T-cell (primary cell): ENCODE measurements at places on chromosomes 4 and X. TPM values are rescaled to one million over a fixed set of nuclear protein-coding genes. Genes with fewer than 3 reads are reported as not detected.
A peak's percentile ranks its signal among the peaks of the same experiment; 100 is the strongest.

FAT4 gene
- total RNA-seq: 0.02 TPM

IL1RAPL2 gene
- not detected for total RNA-seq

FABP2 gene
- total RNA-seq: not detected

ASB12 gene
- total RNA-seq: not detected

CT45A3 gene
- not detected for total RNA-seq

DNA sequence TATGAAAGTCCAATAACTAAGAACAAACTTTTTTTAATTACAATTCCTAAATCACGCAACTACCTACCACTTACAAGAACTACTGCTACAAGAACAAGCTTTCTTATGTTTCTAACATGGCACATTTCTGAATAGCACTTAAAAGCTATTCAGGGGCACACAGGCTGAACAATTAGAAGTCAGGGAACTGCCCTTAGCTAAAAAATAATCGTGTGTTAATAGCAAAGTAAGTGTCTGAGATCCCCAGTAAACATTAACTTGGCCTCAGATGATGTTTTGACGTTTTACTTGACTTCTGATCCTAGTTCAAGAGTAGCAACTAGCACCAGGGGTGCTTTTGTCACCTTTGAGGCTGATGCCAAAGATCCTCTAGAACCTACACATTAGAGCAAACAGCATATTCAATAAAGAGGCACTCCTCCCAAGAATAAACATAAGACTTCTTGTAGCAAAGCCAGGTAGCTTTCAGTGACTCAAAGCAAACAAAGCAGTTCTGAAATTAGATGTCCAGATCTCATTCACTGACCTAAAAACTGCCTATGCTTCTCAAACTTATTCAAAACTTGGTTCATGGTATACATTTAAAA lies 16.2 kb downstream of the SPOCK3 start:
- no peak for DNase-seq
- H3K4me3 ChIP-seq: no peak overlapping the region
- H3K27me3 ChIP-seq: no peaks in the 10 kb centered on the region
- H3K36me3 ChIP-seq: no peaks in the 10 kb centered on the region
- H3K4me1 ChIP-seq: no peaks in the 10 kb centered on the region

GRCh38 chr4:140242357-140243277 lies 88.6 kb upstream of the MAML3 start:
- H3K27ac ChIP-seq: no peak overlapping the region
- no peak overlapping the region for H3K4me3 ChIP-seq
- DNase-seq: no peak
- H3K27me3 ChIP-seq: peaks cover 13% of the 10 kb centered on the region
- peaks cover 13% of the 10 kb centered on the region for H3K4me1 ChIP-seq

DNA sequence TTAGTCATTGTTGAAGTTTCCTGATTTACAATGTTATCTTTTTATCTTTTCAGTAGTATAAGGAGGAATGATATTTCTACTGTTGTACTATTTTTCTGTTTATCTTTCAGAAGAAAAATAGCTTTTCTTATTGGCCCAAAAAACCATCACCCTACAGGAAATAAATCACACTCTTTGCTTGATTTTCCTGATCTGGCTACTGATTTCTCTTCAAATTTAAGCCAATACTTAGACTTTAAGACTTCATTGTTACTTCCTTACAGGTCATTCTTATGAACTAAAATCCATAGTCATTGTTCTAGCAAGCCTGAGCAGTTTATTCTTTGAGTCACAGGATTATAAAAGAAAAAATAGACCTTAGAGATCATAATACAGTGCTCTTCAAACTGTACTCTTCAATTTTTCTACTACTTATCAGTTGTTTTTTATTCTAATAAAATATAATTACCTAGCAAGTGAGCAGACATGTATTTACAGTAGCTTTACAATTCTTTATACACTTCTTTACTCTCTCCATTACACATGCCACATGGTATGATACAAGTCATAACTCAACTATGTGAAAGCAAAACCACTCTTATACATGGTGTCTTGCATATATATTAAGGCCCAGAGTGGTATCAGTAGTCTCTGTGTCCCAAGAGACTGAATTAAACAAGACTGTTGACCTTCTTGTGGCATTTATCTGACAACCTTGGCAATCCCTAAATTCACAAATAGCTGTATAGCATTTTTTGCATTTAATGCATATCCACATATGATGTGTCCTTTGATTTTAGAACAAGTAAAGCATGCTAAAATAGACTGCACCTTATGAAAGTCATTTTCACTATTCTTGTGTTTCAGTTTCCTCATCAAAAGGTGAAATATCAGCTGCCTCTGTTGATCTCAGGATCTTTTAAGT lies 47.9 kb downstream of the TET2 start:
- H3K4me3 ChIP-seq: no peak overlapping the region
- no peak overlapping the region for H3K27ac ChIP-seq
- no peak for DNase-seq
- H3K36me3 ChIP-seq: no peaks in the 10 kb centered on the region
- H3K27me3 ChIP-seq: no peaks in the 10 kb centered on the region

- H3K4me3 ChIP-seq: no peak overlapping the region
- no peaks in the 10 kb centered on the region for H3K27me3 ChIP-seq
- no peak overlapping the region for H3K27ac ChIP-seq
Measured at GRCh38 chr4:125008676-125009075, 296.1 kb upstream of the ANKRD50 start.

- no peaks in the 10 kb centered on the region for H3K27me3 ChIP-seq
- no peak overlapping the region for H3K27ac ChIP-seq
- no peaks in the 10 kb centered on the region for H3K36me3 ChIP-seq
- no peak for DNase-seq
Measured at GRCh38 chr4:164011791-164012190, 517.3 kb downstream of the TMA16 start.

- H3K4me3 ChIP-seq: no peak overlapping the region
- H3K36me3 ChIP-seq: no peaks in the 10 kb centered on the region
- peaks cover 5% of the 10 kb centered on the region for H3K4me1 ChIP-seq
- DNase-seq: no peak
- no peak overlapping the region for H3K27ac ChIP-seq
Measured at GRCh38 chr4:142721187-142721586, 124.9 kb downstream of the INPP4B start.

- H3K4me3 ChIP-seq: peak overlapping the region; percentile 64
- peak; percentile 67 for DNase-seq
- peak overlapping the region; percentile 49 for H3K27ac ChIP-seq
- no peaks in the 10 kb centered on the region for H3K36me3 ChIP-seq
- peaks cover 7% of the 10 kb centered on the region for H3K4me1 ChIP-seq
Measured at GRCh38 chrX:40105835-40106675, 8.3 kb upstream of the BCOR start.

DNA sequence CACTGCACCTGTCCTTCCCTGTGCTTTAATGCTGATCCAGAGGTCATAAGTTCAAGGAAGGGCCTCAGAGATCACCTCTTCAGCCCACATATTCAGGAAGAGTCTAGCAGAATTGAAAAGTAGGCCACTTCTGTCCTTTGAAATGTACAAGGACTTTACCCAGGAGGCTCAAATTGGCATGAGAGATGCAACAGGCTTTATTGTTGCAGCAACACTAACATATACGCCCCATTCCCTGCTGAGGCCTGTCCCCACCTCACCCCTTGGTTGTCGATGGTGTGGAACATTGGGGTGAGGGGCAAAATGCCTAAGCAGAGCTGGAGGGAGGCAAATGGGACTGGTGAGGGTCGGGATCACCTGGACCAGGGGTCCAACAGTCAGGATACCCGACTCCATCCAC lies 2.8 kb downstream of the PRAF2 start:
- H3K4me3 ChIP-seq: no peak overlapping the region
- H3K27me3 ChIP-seq: no peaks in the 10 kb centered on the region
- H3K36me3 ChIP-seq: no peaks in the 10 kb centered on the region
- no peak for DNase-seq
- H3K27ac ChIP-seq: no peak overlapping the region

DNA sequence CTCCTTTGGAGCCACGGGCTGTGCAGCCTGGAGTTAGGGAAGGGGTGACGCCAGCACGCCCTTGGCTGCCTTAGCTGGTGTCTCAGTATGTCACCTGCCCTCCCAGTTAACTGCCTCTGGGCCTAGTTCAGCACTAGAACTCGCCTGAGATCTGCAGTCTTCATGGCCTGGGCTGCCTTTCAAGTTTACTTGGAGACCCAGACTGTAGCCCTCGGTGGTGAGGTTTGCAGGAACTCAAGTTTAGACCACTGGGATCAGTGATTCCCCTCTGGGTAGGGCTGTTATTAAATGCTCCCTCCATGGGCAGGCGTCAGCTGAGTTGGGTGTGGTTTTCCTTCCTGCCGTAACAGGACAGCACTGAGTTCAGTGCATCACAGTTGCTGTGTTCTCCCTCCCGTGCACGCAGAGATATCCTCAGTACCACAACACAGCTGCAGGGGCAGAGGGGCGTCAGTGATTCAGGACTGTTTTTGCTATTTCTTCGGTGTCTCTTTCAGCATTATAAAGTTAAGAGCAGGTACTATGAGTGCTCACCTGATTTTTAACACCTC lies 30.5 kb downstream of the PLAC8 start:
- H3K36me3 ChIP-seq: peaks cover 27% of the 10 kb centered on the region
- DNase-seq: peak; percentile 67
- H3K4me3 ChIP-seq: no peak overlapping the region
- no peaks in the 10 kb centered on the region for H3K27me3 ChIP-seq
- peak overlapping the region; percentile 86 for H3K27ac ChIP-seq
- H3K4me1 ChIP-seq: peaks cover 31% of the 10 kb centered on the region

DNA sequence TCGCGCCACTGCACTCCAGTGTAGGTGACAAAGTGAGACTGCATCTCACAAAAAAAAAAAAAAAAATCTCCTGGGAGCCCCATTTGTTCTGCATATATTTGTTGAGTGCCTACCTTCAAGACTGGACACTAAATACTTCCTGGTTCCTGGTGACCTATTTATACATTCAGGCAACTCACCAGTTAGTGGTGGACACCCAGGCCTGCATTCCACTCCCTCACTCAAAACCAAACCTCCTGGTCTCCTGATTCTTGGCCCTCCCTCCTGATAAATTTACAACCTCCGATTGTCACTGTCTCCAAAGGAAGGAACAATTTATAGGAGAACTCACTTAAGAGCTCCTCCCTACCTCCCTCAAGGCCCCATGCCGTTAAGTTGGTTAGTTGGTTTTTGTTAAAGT lies 3.1 kb downstream of the SYAP1 start:
- H3K36me3 ChIP-seq: no peaks in the 10 kb centered on the region
- H3K27ac ChIP-seq: no peak overlapping the region
- no peaks in the 10 kb centered on the region for H3K27me3 ChIP-seq
- no peak for DNase-seq
- no peak overlapping the region for H3K4me3 ChIP-seq

- no peak overlapping the region for H3K27ac ChIP-seq
- H3K36me3 ChIP-seq: no peaks in the 10 kb centered on the region
- no peaks in the 10 kb centered on the region for H3K27me3 ChIP-seq
- DNase-seq: no peak
- H3K4me1 ChIP-seq: peaks cover 3% of the 10 kb centered on the region
Measured at GRCh38 chrX:41499195-41499594, 52.1 kb downstream of the NYX start.

DNA sequence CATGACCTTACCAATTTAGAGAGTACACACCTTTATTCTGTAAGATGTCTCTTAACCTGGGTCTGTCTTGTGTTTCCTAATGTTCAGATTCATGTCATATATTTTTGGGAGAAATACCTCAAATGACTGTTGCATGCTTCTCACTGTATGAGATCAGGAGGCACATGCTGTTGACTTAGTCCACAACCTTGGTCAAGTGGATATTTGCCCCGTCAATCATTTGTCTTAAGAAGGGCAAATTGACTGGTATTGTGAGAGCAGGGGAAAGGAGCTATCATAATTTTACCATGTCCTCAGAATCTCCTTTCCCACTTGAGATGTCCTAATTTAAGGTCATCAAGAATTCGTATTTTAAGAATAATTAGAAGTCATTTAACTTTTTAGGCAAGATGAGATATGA lies 11.0 kb downstream of the NUDT9 start:
- no peak for DNase-seq
- no peaks in the 10 kb centered on the region for H3K4me1 ChIP-seq
- no peak overlapping the region for H3K27ac ChIP-seq
- peaks cover 17% of the 10 kb centered on the region for H3K36me3 ChIP-seq
- H3K27me3 ChIP-seq: no peaks in the 10 kb centered on the region

DNA sequence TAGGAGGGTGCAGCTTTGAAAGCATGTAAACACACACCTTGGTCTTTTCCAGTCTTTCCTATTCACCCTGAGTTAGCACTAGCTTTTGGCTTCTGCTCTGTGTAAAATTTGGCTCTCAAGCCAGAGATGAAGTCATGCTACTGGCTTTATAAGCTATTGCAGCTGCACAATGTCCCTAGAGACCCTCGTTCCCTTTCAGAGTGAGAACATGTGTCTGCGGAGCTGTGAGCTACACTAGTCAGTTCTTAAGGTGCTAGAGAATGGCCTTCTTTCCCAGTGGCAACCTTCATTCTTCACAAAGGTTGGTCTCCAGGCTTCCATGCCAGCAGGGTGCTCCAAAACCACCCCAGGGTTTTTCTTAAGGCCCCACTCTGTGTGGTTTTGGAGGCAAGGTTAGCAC lies 199.1 kb downstream of the SPATA18 start:
- no peaks in the 10 kb centered on the region for H3K36me3 ChIP-seq
- no peaks in the 10 kb centered on the region for H3K27me3 ChIP-seq
- DNase-seq: no peak
- no peak overlapping the region for H3K4me3 ChIP-seq
- H3K27ac ChIP-seq: no peak overlapping the region
- H3K4me1 ChIP-seq: no peaks in the 10 kb centered on the region

DNA sequence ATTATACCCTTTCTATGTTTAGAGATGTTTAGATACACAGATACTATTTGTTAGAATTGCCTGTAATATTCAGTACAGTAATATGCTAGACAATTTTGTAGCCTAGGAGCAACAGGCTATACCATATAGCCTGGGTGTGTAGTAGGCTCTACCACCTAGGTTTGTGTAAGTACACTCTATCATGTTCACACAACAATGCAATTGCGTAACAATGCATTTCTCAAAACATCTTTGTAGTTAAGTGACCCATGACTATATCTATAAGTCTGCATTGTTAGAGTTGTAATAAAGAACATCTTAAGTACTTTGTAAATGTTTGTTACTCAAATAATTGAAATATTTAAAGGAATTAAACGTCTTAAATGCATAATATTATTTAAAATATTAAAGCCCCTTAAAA lies 379.3 kb downstream of the PPP3CA start:
- H3K4me3 ChIP-seq: no peak overlapping the region
- no peaks in the 10 kb centered on the region for H3K36me3 ChIP-seq
- no peaks in the 10 kb centered on the region for H3K4me1 ChIP-seq
- no peak for DNase-seq

DNA sequence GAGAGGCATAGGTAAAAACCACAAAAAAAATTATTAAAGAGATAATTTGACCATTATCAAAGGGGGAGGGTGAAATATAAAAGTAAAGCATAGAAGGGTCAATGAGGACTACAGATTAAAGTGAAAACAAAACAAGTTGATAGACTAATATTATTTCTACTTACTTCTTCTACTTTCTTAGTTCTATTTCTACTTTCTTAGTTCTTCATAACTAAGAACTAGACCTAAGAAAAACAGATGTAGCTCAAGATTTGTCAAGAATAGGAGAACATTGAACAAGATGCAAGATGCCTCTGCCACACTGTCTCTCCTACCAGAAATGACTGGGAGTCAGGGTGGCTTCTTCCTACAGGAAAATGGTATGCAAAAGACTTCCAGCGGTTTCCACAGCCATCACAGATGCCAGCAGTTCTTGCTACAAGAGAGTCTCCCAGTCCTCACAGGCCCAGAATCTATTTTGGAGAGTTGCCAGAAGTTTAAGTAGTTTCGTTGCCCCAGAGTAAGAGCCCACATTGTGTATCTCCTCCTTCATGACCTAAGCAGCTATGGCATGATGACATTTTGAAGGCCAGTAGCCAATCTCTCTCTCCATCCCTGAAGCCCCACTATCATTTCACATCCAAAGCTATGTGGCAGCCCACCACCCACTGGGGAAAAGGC lies 42.9 kb upstream of the DDX60 start:
- no peaks in the 10 kb centered on the region for H3K36me3 ChIP-seq
- no peak overlapping the region for H3K27ac ChIP-seq
- no peaks in the 10 kb centered on the region for H3K27me3 ChIP-seq
- H3K4me3 ChIP-seq: no peak overlapping the region
- H3K4me1 ChIP-seq: peaks cover 2% of the 10 kb centered on the region
